ENCODE measurements at places on chromosomes 2 and 18. TPM values are rescaled to one million over a fixed set of nuclear protein-coding genes. Genes with fewer than 3 reads are reported as not detected.

Gene DPP10
- 0.15 TPM for polyA plus RNA-seq

Gene CPS1
- polyA plus RNA-seq, result 1.5 TPM

Gene SALL3
- not detected for polyA plus RNA-seq

Gene RSAD2
- 4.1 TPM for polyA plus RNA-seq

Gene FOXI3
- polyA plus RNA-seq, result 0.09 TPM

Gene UGT1A8
- not detected for polyA plus RNA-seq

Gene RNF138
- 23.8 TPM for polyA plus RNA-seq

Gene RFX8
- polyA plus RNA-seq, result 1.9 TPM

Gene OR6B2
- not detected for polyA plus RNA-seq

Gene SCN3A
- 0.45 TPM for polyA plus RNA-seq

Gene ZRANB3
- 8.0 TPM for polyA plus RNA-seq

Gene NCKAP5
- polyA plus RNA-seq, result 4.7 TPM

Gene GREB1
- polyA plus RNA-seq, result 13.8 TPM

Gene STPG4
- not detected for polyA plus RNA-seq

Gene PAX8
- 2.2 TPM for polyA plus RNA-seq

Gene FBXO41
- polyA plus RNA-seq, result 0.23 TPM

Gene CAB39
- 66.6 TPM for polyA plus RNA-seq

Gene DYSF
- polyA plus RNA-seq, result 185 TPM

Gene SH3YL1
- 35.7 TPM for polyA plus RNA-seq

Gene SIX3
- not detected for polyA plus RNA-seq

Gene CYBRD1
- polyA plus RNA-seq, result 73.0 TPM

Gene LRATD1
- 12.0 TPM for polyA plus RNA-seq

Gene ESPNL
- polyA plus RNA-seq, result 1.2 TPM

Gene RAPGEF4
- polyA plus RNA-seq, result 2.5 TPM

Gene FN1
- 373 TPM for polyA plus RNA-seq

Gene NR4A2
- 1.9 TPM for polyA plus RNA-seq

Gene AMER3
- not detected for polyA plus RNA-seq

Gene MLPH
- 0.85 TPM for polyA plus RNA-seq

Gene ZC3H8
- polyA plus RNA-seq, result 16.3 TPM

Gene LANCL1
- 59.6 TPM for polyA plus RNA-seq

Gene FBXO48
- polyA plus RNA-seq, result 1.8 TPM

Gene CD28
- 6.0 TPM for polyA plus RNA-seq

Gene FAM228A
- 0.37 TPM for polyA plus RNA-seq

Gene TNS1
- 142 TPM for polyA plus RNA-seq
